ENCODE measurements at places on chromosomes 7 and 10. TPM values are rescaled to one million over a fixed set of nuclear protein-coding genes. Genes with fewer than 3 reads are reported as not detected.
A peak's percentile ranks its signal among the peaks of the same experiment; 100 is the strongest.

Gene ACSL5
- 0.19 TPM for polyA plus RNA-seq

- DNase-seq = no peak
Measured at GRCh38 chr7:70005891-70006260, 407.6 kb downstream of the AUTS2 start.

DNA sequence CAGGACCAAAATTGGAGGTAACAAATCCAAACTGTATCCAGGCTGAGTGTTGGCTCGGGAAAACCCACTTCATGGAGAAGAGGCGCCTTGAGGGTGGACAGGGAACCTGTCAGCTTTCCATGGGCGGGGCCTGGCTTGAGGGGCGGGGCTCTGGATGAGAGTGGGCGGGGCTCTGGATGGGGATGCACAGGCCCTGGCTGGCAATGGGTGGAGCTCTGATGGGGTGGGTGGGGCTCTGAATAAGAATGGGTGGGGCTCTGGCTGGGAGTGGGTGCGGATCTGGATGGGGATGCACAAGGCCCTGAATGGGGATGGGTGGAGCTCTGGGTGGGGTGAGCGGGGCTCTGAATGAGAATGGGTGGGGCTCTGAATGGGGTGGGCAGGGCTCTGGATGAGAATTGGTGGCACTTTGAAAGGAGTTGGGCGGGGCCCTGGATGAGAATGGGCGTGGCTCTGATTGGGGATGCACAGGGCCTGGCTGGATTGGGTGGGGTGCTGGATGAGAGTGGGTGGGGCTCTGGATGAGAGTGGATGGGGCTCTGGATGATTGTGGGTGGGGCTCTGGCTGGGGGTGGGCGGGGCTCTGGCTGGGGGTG is 96.6 kb upstream of the NPTX2 start:
- DNase-seq = peak; percentile 88

GRCh38 chr10:25744574-25744973 is 189.5 kb upstream of the MYO3A start:
- DNase-seq = no peak

Gene HSPA12A
- polyA plus RNA-seq = not detected

- DNase-seq = peak; percentile 37
Measured at GRCh38 chr10:129971381-129972144, 7.5 kb upstream of the EBF3 start.

- no peak for DNase-seq
Measured at GRCh38 chr10:35707642-35708425, 65.7 kb upstream of the FZD8 start.

GRCh38 chr10:104910712-104911111 is 269.6 kb downstream of the SORCS3 start:
- DNase-seq = no peak

Gene GJD4
- polyA plus RNA-seq = not detected

DNA sequence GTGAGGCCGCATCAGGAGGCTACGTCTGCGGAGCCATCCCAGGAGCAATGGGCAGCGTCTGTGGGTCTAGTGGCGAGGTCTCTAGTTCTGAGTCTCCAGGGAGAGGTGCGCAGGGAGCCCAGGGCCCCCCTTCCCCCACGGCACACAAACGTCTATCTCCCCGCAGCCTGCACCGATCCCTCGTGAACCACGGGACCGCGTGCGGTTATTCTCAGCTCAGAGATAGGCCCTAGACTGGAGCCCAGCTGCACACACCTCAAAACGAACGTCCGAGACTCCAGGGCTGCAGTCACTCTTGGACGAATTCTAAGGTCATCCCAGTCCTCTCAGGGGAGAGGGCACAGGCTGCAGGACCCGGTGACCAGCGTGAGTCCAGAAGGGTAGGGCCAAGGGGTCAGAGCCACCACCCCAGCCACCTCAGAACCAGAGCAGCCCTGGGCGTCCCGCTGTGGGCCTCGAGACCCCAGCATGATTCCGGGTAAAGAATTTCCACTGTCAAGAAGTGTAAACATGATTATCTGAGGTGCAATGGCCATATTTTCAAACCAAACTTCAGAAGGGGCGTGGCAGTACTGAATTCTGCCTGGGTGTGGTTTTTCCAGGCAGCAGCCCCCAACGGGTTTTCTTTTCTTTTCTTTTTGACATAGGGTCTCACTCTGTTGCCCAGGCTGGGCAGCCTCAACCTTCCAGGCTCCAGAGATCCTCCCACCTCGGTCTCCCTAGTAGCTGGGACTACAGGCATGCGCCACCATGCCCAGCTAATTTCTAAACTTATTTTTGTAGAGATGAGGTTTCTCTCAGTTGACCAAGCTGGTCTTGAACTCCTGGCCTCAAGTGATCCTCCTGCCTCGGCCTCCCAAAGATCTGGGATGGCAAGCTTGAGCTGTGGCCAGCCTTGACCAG is 57.5 kb downstream of the PWWP2B start:
- no peak for DNase-seq

Gene PDIA4
- polyA plus RNA-seq = 155 TPM

Measured in K562 (cell line).